ENCODE measurements at places on chromosomes 3 and 15. TPM values are rescaled to one million over a fixed set of nuclear protein-coding genes. Genes with fewer than 3 reads are reported as not detected.

The GATA2 gene
- 9.7 TPM for total RNA-seq

The CPEB1 gene
- total RNA-seq: 0.32 TPM

The MORC1 gene
- total RNA-seq: 0.68 TPM

The PTPN9 gene
- 19.8 TPM for total RNA-seq

The IQCF5 gene
- total RNA-seq: not detected

The C3orf52 gene
- 4.1 TPM for total RNA-seq

The FMN1 gene
- total RNA-seq: 18.7 TPM

The B3GALNT1 gene
- total RNA-seq: 1.4 TPM

The CLDN16 gene
- total RNA-seq: not detected

The MEIS2 gene
- total RNA-seq: not detected

The FOXL2 gene
- not detected for total RNA-seq

The TIPIN gene
- total RNA-seq: 2.9 TPM

The CNTN3 gene
- not detected for total RNA-seq

The FANCD2OS gene
- total RNA-seq: not detected

GRCh38 chr15:97966246-97966645 lies 5.7 kb downstream of the ARRDC4 start:
- peaks cover under 1% of the 10 kb centered on the region for H3K36me3 ChIP-seq
- H3K4me3 ChIP-seq: no peak overlapping the region
- DNase-seq: no peak

- H3K4me1 ChIP-seq: peaks cover 5% of the 10 kb centered on the region
- H3K4me3 ChIP-seq: no peak overlapping the region
- no peak for DNase-seq
- peaks cover 3% of the 10 kb centered on the region for H3K36me3 ChIP-seq
- H3K27me3 ChIP-seq: no peaks in the 10 kb centered on the region
- H3K27ac ChIP-seq: no peak overlapping the region
Measured at GRCh38 chr3:118850687-118851086, 184.0 kb downstream of the IGSF11 start.

GRCh38 chr3:142735462-142735861 lies 11.6 kb downstream of the TRPC1 start:
- H3K27me3 ChIP-seq: no peaks in the 10 kb centered on the region
- peaks cover 3% of the 10 kb centered on the region for H3K4me1 ChIP-seq
- H3K36me3 ChIP-seq: no peaks in the 10 kb centered on the region

DNA sequence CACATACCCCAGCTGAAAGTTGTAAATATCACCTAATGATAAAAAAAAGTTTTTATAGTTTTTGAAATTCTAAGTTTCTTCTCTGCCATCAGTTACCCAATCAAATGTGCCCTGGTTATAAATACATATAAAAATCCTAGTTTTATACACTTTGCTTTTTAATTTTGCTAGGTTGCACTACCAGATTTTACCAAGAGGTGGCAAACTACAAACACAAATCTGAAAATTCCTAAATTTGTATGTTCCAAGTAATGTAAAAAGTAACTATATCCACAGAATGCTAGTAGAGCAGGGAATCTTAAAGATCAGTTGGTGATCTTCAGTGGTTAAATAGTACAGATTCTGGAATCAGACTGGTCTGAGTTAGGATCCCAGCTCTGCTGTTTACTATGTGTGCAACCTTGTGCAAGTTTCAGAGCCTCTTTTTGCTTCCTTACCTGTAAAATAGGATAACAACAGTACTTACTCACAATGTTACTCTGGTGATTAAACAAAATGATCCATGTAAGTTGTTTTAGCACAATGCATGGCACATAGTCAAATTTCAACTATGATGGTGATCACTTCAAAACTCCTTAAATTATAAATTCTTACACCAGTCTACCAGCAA lies 11.0 kb downstream of the TRPM7 start:
- H3K4me1 ChIP-seq: peaks cover 10% of the 10 kb centered on the region
- no peak for DNase-seq
- no peaks in the 10 kb centered on the region for H3K36me3 ChIP-seq
- no peaks in the 10 kb centered on the region for H3K27me3 ChIP-seq
- H3K27ac ChIP-seq: peak overlapping the region; percentile 24
- no peak overlapping the region for H3K4me3 ChIP-seq

GRCh38 chr15:50224606-50225005 lies 40.9 kb downstream of the HDC start:
- DNase-seq: no peak
- H3K4me1 ChIP-seq: peaks cover 2% of the 10 kb centered on the region
- no peaks in the 10 kb centered on the region for H3K36me3 ChIP-seq

DNA sequence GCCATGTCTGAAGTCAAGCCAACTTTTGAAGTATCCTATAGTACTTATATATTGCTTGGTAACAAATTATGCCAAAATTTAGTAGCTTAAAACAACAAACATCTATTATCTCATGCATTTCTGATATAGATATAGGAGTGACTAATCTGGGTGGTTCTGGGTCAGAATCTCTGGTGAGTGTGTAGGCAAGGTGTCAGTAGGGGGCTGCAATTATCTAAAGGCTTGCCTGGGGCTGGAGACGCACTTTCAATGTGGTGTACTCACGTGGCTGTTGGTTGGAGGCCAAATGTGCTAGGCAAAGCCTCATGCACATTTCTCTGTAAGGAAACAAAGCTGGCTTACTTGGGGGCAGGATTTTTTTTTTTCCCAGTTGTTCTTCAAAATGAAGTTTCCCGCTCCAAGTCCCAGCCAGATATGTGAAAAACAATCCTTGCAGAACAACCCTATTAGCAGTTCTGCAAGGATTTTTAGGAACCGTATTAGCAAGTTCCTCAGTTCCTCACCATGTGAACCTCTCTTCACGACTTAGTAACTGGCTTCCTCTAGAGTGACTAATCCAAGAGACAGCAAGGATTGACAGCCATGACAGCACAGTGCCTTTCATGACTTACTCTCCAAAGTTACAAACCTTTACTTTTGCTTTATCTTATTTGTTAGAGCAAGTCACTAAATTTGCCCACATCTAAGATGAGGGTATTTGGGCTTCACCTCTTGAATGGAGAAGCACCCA lies 25.8 kb downstream of the GREM1 start:
- H3K27me3 ChIP-seq: peaks cover 17% of the 10 kb centered on the region
- H3K4me1 ChIP-seq: no peaks in the 10 kb centered on the region
- H3K4me3 ChIP-seq: no peak overlapping the region
- no peak overlapping the region for H3K27ac ChIP-seq
- H3K36me3 ChIP-seq: no peaks in the 10 kb centered on the region

- H3K36me3 ChIP-seq: peaks cover 3% of the 10 kb centered on the region
- H3K4me1 ChIP-seq: no peaks in the 10 kb centered on the region
- DNase-seq: no peak
- no peak overlapping the region for H3K4me3 ChIP-seq
Measured at GRCh38 chr3:124137216-124137615, 145.3 kb upstream of the ROPN1 start.

GRCh38 chr3:46902188-46902631 lies 24.7 kb downstream of the PTH1R start:
- no peak overlapping the region for H3K27ac ChIP-seq
- H3K27me3 ChIP-seq: peaks cover 16% of the 10 kb centered on the region
- peaks cover 16% of the 10 kb centered on the region for H3K4me1 ChIP-seq
- no peak overlapping the region for H3K4me3 ChIP-seq
- no peaks in the 10 kb centered on the region for H3K36me3 ChIP-seq

DNA sequence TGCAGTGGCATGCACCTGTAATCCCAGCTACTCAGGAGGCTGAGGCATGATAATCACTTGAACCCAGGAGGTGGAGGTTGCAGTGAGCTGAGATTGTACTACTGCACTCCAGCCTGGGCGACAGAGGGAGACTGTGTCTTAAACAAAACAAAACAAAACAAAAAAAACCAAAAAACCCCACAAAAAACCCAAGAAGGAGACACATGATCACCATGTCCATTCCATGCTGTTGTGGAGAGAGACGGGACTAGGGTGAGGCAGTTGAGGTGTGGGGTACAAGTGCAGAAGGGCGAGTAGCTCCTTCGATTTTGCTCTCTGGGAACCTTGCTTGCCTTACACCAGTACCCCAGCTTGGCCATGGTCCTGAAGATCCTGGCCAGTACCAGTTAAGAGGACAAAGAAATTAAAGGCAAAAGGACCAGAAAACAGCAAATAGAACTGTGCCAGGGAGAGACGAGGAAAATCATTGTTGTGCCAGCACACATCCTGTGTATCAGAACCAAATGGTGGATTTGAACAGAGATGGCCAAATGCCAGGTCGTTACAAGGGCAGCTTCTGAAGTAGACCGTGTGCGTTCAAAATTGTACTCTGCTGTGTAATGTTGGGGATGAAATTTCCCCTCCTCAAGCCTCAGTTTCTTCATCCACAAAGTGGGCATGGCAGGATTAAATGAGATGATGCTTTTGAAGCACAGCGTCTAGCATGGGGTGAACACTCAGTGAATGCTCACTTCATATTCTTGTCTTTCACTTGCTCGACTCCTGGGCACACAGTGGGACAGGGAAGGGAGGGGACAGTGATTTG lies 42.9 kb upstream of the CTSH start:
- H3K27ac ChIP-seq: peak overlapping the region; percentile 47
- peaks cover 3% of the 10 kb centered on the region for H3K36me3 ChIP-seq
- H3K27me3 ChIP-seq: peaks cover 9% of the 10 kb centered on the region
- no peak overlapping the region for H3K4me3 ChIP-seq
- DNase-seq: no peak
- peaks cover 9% of the 10 kb centered on the region for H3K4me1 ChIP-seq

- peaks cover 32% of the 10 kb centered on the region for H3K27me3 ChIP-seq
- H3K4me3 ChIP-seq: no peak overlapping the region
- no peak overlapping the region for H3K27ac ChIP-seq
- no peaks in the 10 kb centered on the region for H3K36me3 ChIP-seq
Measured at GRCh38 chr15:48221885-48222284, 15.8 kb downstream of the SLC12A1 start.

DNA sequence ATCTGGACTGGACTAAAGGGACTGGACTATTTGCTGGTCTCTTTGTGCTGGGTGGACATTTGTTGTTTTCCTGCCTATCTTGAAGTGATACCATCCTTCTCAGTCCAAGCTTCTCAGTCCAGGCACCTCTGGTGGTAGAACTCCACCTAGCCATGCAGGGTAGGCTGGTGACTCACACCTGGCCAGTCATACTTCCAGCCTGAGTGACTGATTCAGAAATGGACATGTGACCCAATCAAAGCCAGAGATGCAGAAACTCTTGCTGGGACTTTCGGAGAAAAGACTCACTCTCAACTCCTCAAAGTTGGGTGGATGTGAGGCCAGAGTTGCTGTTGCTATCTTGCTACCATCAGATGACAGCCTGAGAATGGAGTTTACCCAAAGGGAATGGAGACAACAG lies 5.6 kb upstream of the ASB14 start:
- peaks cover 2% of the 10 kb centered on the region for H3K36me3 ChIP-seq
- no peaks in the 10 kb centered on the region for H3K4me1 ChIP-seq
- no peak overlapping the region for H3K4me3 ChIP-seq
- peaks cover 48% of the 10 kb centered on the region for H3K27me3 ChIP-seq

DNA sequence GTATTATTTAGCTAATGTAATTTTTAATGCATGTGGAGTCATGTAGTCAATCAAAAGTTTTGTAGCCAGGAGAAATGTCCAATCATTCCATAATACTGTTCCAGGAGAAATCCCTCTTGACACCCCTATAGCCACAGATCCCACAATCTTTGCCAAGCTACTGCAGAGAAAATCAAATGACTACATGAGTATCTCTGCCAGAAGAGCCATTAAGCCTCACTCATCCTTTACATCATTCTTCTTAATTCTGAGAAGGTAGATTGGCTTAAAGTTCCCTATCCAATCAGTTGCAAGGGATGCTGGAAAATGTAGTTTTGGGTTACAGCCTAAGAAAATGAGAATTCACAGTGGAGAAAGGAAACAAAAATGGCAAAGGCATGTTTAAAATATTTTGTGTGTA lies 502.1 kb downstream of the ZBBX start:
- no peak overlapping the region for H3K4me3 ChIP-seq
- no peaks in the 10 kb centered on the region for H3K27me3 ChIP-seq
- H3K36me3 ChIP-seq: no peaks in the 10 kb centered on the region
- no peaks in the 10 kb centered on the region for H3K4me1 ChIP-seq
- DNase-seq: no peak

- DNase-seq: no peak
- H3K36me3 ChIP-seq: peaks cover 6% of the 10 kb centered on the region
- peaks cover 35% of the 10 kb centered on the region for H3K4me1 ChIP-seq
- H3K4me3 ChIP-seq: no peak overlapping the region
Measured at GRCh38 chr3:186964071-186964470, 33.7 kb downstream of the ST6GAL1 start.
